Type B pancreatic cell (in vitro differentiated cells): ENCODE measurements at places on chromosomes 16 and 17. TPM values are rescaled to one million over a fixed set of nuclear protein-coding genes. Genes with fewer than 3 reads are reported as not detected.

The TSPOAP1 gene
- total RNA-seq = 9.7 and 18.4 TPM in 2 replicates

DNA sequence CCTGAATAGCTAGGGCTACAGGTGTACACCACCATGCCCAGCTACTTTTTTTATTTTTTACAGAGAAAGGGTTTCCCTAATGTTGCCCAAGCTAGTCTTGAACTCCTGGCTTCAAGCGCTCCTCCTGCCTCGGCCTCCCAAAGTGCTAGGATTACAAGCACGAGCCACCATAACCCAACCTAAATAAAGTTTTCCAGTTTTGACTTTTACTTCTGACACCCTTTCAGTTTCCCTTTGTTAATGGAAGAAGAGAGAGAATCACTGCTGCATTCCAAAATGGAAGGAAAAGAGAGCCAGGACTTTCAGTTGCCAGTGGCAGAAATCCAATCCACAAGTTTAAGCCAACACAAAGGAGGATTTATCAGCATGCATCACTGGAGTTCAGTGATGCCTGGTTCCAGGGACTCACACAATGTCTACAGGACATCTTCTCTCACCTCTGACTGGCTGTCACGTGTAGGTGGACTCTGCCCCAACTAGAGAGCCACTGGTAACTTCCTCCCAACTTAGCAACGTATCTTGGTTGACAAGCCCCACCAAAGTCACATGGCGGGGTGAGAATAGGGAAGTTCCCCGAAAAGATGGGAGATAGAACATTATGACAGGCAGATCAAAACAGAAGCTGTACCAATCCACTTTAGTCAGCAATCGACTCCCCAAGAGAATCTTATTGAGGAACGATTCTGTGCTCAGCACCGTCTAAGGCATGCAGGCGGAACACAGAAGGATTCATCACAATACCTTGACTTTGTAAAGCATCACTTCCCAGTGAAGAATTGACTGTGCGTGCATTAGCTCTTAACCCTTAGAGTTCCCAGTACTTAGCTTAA lies 46.5 kb downstream of the GAS7 start:
- no peak for DNase-seq

GRCh38 chr16:5496013-5496412 lies 398.4 kb upstream of the EEF2KMT start:
- DNase-seq = no peak

The CEP112 gene
- total RNA-seq = 4.6 and 18.0 TPM in 2 replicates

- DNase-seq = no peak
These were observed 450.7 kb upstream of the CCL2 start for GRCh38 chr17:33804401-33804800.

- DNase-seq = no peak
These were observed 11.6 kb upstream of the SEPHS2 start for GRCh38 chr16:30457256-30457655.

The SLC35G6 gene
- not detected in 2 replicates for total RNA-seq

GRCh38 chr16:30951750-30952149 lies 2.9 kb downstream of the ORAI3 start:
- no peak for DNase-seq

The ARHGAP23 gene
- 114 and 333 TPM in 2 replicates for total RNA-seq

The E4F1 gene
- 24.9 and 30.4 TPM in 2 replicates for total RNA-seq

DNA sequence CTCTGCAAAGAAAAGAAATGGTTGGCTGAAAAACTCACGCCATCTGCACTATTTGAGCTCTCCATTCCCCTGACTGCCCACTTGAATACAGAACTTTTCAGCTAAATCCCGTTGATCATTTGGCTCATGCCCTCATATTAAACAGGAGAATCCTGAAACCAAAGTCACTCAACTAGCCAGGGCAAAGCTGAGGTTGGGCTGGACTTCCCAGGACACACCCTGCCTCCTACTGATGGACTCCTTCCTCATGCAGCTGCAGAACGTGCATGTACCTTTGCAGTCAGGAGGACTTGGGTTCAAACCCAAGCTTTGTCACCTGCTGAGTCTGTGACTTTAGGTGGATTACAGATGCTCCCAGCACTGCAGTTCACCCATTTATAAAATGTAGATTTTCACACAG lies 7.7 kb downstream of the ASIC2 start:
- no peak for DNase-seq

GRCh38 chr16:64153718-64154117 lies 968.1 kb downstream of the CDH11 start:
- DNase-seq = no peak

GRCh38 chr17:75941442-75941819 lies 589 bp upstream of the FBF1 start:
- no peak for DNase-seq

- no peak for DNase-seq
These were observed 873 bp downstream of the SETD1A start for GRCh38 chr16:30958175-30959079.

The PTX4 gene
- total RNA-seq = not detected in 2 replicates

The FNDC8 gene
- total RNA-seq = not detected in 2 replicates

The IL21R gene
- total RNA-seq = 0.29 TPM in 1 of 2 replicates, not detected in the other

The SPNS3 gene
- 0.31 and 0.34 TPM in 2 replicates for total RNA-seq

DNA sequence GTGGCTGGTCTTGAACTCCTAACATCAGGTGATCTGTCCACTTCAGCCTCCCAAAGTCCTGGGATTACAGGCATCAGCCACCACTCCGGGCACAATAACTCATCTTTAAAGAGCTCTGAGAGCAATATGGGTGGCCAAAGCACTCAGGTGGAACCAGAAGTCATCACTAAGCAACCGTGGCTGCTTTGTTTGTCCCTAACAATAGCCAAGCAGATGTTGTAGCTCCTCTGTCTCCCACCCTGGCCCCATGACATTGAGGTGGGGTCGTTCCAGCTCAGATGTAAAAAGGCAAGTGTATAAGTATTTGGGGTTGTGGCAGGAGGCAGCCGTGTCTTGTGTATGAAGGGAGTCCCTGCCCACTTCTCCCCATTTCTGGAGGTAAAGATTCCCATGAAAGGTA lies 3.7 kb upstream of the SCIMP start:
- no peak for DNase-seq

DNA sequence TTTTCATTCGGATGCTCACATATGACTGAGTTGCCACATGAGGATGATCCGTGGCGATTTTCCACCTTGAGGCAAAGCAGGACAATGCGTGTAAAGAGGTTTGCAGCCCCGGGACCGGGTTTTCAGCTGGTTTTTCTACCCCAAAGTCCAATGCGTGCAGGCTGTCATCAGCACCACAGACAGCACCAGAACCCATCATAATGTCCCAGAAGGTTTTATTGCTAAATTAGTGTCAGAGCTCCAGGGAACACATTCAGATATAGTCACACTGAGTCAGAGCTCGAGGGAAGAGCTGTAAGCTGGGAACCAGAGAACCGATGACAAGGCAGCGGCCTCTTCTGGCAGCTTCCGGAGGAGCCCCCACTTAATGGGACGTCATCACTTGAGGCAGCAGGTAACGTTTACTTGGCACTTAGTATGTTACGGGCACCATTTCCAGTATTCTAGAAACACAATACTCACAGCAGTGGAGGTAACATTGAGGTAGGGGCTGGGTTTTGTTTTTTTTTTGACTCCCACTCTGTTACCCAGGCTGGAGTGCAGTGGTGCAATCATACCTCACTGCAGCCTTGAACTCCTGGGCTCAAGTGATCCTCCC lies 8.9 kb upstream of the NAGPA start:
- no peak for DNase-seq

DNA sequence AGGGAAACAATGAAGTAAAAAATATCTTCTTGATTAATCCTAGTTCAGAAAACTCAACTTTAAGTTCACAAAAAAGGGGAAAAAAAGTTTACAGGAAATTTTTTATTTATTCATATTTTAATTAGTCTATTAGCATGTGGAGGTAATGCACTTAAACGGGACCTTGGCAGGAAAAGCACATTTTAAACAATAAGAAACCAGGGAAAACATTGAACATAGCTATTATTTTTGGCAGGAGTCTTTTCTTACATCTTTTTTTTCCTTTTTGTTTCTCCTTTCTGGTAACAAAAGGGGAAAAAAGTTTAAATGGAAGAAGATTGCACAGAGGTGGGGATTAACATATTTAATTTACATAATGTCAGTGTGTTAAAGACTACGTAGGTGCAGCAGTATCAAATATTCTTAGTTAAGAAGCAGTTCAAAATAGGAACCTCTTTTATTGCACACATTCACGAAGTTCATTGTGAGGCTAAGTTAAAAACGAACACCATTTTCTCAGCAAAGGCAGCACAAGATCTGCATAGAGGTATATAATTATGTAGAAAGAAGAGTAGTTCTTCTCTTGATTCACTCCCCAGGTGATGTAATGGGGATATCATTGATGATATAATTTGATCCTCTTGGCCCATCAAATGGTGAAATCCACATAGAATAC lies 940.5 kb downstream of the CDH11 start:
- DNase-seq = no peak

DNA sequence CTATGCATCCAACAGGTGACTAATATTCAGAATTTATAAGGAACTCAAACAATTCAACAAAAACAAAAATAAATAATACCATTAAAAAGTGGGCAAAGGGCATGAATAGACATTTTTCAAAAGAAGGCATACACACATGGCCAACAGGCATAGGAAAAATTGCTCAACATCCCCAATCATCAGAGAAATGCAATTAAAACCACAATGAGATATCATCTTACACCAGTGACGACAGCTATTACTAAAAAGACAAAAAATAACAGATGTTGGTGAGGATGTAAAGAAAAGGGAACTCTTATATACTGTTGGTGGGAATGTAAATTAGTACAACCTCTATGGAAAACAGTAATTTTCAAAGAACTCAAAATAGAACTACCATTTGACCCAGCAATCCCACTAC lies 250.4 kb upstream of the N4BP1 start:
- DNase-seq = no peak

The CLEC10A gene
- total RNA-seq = not detected in 2 replicates

The PTGES3L gene
- total RNA-seq = 1.0 and 1.5 TPM in 2 replicates

GRCh38 chr17:42056635-42057034 lies 6.2 kb upstream of the C17orf113 start:
- no peak for DNase-seq

DNA sequence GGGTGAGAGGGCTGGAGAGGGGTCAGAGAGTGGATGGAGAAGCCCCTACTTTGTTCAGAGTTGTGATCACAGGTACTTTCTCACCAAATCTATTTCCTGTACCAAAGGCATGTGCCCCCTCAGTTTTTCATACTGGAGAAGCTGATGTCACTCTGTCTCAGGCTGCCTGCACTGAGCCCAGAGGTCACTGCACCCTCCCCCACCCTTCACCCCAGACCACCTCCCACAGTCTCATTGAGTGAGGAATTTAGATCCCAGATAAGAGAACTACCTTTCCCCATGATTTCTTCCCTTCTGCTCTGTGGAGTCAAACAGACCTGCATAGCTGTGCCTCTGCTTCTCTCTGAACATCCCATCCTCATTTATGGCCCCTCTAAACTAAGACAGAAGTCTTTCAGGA lies 140.0 kb upstream of the IRX6 start:
- DNase-seq = no peak

- DNase-seq = no peak
These were observed 551.1 kb upstream of the CDH11 start for GRCh38 chr16:65672960-65673359.

- DNase-seq = no peak
These were observed 40.3 kb upstream of the VPS4A start for GRCh38 chr16:69270831-69271230.

GRCh38 chr17:38898812-38899348 lies 26.5 kb upstream of the LASP1NB start:
- no peak for DNase-seq

- no peak for DNase-seq
These were observed 191.8 kb upstream of the CHMP6 start for GRCh38 chr17:80799538-80800480.

DNA sequence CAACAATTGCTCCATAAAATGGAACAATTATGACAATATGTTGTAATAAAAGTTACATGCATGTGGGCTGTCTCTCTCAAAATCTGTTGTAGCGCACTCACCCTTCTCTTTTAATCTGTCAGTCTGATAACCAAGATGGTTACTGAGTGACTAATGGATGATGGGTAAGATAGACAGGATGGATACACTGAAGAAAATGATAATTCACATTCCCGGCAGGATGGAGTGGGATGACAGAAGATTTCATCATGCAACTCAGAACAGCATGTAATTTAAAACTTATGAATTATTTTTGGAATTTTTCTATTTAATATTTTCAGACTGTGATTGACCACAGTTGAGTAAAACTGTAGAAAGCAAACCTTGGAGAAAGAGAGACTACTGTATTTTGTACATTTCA lies 30.5 kb downstream of the CDH13 start:
- no peak for DNase-seq

The SRSF1 gene
- 200 and 306 TPM in 2 replicates for total RNA-seq

DNA sequence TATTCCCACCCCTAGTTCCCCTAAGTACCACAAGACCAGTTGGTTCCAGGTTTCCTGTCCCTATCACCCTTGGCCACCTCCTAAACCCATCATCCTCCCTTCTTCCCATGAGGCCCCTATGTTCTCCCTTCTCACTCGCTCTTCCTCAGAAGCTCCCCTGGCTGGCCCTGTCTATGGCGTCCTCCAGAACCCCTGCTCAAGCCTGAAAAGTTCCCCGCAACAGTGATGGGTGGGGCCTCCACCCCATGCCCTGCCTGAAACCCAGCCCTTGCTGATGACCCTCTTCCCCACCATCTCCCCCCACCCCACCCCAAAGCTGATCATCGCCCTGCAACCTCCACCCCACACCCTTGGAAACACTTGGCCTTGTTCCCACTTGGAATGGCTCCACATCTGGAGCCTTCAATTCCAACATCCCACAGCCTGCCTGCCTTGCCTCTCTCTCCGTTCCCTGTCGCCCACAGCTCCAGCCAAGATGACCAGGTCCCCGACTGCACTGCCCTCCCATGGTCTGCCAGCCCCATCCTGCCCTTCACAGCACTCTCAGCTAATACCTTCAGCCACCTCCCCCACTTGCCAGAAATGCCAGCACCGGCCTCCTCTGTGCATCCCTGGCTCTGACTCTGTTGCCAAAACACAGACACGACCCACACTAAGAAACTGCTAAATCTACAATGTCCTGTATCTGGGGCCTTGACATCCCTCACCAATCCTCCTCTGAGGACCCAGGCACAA lies 10.5 kb downstream of the OSBPL7 start:
- DNase-seq = no peak

- no peak for DNase-seq
These were observed 39.3 kb downstream of the MYO18A start for GRCh38 chr17:29140631-29141513.

GRCh38 chr17:48726114-48726915 lies 2.2 kb downstream of the HOXB13 start:
- no peak for DNase-seq

DNA sequence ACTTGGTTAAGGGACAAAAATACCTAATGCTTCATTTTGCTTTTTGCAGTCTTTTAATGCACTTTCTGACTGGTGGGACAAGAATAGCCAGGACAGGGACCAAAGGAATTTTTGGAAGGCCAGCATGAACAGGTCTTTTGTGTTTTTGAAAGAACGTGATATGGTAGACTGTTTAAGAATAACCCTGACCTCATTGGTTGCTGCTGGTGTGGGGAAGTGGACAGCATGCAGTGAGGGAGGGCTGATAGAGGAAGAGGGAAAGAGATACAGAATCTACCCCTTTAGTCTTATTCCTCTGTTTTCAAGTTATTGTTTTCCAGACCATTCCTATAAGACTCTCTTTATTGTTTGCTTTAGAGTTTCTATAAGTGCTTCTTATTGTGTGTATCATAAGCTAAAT lies 816.2 kb downstream of the CDH11 start:
- no peak for DNase-seq
